ENCODE measurements at places on chromosomes 16 and 17. TPM values are rescaled to one million over a fixed set of nuclear protein-coding genes. Genes with fewer than 3 reads are reported as not detected.

BMERB1 gene
- total RNA-seq: 47.0 TPM

SOX8 gene
- 2.9 TPM for total RNA-seq

P3H4 gene
- total RNA-seq: 8.9 TPM

CACNA1G gene
- 0.32 TPM for total RNA-seq

WNK4 gene
- 0.50 TPM for total RNA-seq

SLC47A1 gene
- total RNA-seq: 0.95 TPM

NEURL4 gene
- total RNA-seq: 10.4 TPM

MT1M gene
- 339 TPM for total RNA-seq

SOST gene
- not detected for total RNA-seq

ZPBP2 gene
- not detected for total RNA-seq
